ENCODE measurements at places on chromosomes 5 and 9. TPM values are rescaled to one million over a fixed set of nuclear protein-coding genes. Genes with fewer than 3 reads are reported as not detected.

The GZMA gene
- not detected for total RNA-seq

The KIF27 gene
- 2.7 TPM for total RNA-seq

The NTNG2 gene
- total RNA-seq, result not detected

The IFNA2 gene
- total RNA-seq, result not detected

The CTXN3 gene
- total RNA-seq, result not detected

GRCh38 chr9:88994469-88995199 lies 3.4 kb downstream of the S1PR3 start:
- DNase-seq, result no peak

- no peak for DNase-seq
Observed at GRCh38 chr5:109563739-109564138, 126.0 kb upstream of the MAN2A1 start.

DNA sequence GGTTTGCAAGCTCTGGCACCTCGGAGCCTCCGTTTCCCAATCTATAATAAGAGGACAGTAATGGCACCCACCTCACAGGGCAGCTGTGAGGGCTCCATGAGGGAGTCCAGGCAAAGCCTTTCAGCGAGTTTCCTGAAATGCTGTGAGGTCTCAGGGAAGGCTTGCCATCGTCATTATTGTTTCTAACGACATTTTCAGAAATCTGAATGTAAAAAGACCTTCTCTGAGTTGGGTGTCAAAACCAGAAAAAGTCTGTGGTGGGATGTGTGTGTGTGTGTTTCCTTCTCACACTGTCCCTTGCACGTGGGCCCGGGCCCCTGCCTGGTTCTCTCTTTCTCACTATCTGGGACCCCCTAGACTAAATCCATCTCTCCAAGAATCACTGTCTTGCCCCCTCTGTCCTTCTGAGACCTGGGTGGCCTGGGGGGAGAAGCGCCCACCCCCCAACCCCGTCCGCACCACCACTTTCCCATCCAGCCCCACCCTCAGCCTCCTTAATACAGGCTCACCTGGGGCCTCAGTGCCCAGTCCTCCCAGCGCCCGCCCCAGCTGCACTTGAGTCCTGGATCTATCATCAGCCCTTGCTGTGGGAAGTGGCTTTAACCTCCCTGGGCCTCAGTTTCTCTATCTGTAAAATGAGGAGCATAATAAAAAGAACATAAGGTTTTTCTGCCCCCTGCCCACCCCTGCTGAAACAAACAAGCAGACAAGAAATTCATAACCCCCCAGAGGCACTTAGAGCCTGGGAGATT lies 180.3 kb downstream of the C9orf50 start:
- no peak for DNase-seq

DNA sequence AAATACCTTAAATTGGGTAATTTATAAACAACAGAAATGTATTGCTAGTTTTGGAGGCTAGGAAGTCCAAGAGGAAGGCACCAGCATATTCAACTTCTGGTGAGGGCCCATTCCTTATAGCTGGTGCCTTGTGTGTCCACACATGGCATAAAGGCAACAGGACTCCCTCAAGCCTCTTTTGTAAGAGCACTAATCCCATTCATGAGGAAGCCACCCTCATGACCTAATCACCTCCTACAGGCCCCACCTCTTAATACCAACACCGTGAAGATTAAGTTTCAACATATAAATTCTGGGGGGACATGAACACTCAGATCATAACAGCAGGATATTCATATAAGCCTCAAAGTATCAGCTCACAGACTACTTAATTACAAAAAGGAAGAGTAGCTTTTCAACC lies 4.0 kb upstream of the PLAC8L1 start:
- DNase-seq, result no peak

DNA sequence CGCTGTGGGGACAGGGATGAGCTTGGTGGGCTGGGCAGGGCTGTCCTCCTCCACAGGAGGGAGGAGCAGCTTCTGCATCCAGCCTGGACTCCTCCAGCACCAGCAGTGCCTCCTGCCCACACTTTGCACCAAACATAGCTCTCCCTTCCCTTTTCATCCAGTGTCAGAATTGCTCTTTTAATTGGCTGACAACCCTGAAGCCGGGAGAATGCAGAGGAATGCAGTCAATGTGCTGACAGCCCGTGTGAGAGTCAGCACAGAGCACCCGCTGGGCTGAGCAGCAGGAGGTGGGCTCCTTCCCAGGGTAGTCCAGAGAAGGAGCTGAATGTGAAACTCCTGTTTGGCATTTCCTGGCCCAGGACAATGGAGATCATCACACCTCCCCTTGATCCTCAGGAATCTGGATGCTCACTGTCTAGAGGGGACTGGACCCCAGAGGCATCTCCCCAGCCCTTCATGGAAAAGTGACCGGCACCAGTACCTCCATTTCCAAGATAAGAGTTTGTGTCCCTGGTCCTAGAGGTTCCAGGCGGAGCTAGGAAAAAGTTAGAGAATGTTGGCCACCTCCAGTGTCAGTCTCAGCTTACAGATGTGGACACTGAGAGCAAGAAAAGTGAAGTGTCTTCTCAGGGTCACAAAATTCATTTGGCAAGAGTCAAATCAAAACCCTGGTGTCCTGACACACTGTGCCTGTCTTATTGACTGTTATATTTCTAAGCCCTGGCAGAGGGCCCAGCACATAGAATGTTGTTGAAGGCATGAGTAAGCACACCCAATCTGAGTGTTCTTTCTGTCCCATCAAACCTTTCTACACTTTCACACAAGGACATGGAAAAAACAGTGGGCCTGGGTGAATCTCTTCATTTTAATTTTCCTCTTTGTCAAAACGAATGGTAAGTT lies 202.1 kb downstream of the SNX18 start:
- no peak for DNase-seq

GRCh38 chr9:6672118-6672517 lies 26.6 kb upstream of the GLDC start:
- DNase-seq, result no peak

GRCh38 chr9:20441711-20442423 lies 180.4 kb downstream of the MLLT3 start:
- DNase-seq, result no peak

DNA sequence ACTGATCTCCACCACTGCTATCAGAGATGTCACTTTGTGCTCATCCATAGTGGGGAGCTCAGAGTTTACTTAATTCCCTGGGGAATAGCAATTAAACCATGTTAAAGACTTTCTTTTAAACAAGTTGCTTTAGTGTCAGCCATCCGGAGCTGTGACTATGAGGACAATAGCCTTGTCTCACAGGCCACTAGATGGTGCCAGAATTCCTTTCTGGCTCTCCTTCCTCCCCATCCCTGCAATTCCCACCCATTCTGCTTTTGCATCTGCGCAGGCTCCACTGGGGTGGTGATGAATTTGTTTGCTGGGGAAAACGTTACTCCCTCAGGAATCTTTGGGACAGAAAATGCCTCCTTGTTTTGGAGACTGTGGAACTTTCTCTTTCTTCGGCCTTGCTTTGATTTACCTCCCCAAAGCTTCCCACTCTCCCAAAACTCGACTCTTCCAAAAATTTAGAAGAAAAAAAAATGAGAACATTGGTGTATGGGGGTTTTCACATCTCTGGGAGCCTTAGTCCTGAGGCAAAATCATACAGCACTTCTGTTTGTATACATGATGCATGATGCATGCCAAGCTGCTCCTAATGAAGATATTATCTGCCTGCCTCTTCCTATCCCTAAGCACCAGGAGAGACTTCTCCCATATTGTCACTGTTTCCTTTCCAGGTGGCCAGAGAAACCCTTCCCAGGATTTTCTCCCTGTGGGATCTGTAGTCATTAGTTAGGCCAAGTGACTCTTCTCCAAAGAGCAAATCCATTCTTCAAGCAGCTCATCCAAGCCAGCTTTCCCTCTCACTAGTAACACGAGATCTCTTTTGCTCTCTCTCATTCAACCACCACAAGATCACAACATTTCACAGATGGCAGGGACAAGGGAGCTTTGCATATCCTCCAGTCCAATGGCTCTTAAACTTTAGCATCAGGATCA lies 466.1 kb downstream of the TLR4 start:
- peak; percentile 13 for DNase-seq

The C5orf63 gene
- 4.6 TPM for total RNA-seq

GRCh38 chr5:147504535-147504934 lies 5.3 kb downstream of the DPYSL3 start:
- DNase-seq, result no peak

GRCh38 chr5:74501674-74502478 lies 138.7 kb downstream of the ENC1 start:
- DNase-seq, result no peak

- no peak for DNase-seq
Observed at GRCh38 chr5:504326-505154, 19.7 kb downstream of the SLC9A3 start.

DNA sequence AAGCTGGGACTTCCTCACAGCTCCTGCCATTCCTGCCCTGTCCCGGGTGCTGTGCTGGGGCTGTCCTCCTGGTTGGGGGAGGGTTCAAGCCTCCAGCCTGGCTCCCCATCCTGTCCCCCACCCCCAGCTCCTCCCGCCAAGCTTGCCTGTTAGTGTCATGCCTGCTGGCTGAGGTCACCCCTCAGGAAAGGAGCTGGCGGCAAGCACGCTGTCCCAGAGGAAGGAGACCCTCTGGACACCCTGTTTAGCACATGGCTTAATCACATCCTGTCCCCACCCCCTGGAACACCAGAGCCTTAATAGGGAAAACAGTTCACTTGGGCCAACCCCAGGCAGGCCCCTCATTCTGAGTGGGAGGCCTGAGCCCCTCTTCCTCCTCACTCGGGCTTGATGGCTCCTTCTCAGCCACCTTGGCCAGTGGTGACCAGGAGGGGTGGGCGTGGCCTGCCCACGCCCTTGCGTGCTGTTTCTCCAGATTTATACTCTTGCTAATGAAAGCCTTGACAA lies 9.2 kb upstream of the PHYHD1 start:
- no peak for DNase-seq

DNA sequence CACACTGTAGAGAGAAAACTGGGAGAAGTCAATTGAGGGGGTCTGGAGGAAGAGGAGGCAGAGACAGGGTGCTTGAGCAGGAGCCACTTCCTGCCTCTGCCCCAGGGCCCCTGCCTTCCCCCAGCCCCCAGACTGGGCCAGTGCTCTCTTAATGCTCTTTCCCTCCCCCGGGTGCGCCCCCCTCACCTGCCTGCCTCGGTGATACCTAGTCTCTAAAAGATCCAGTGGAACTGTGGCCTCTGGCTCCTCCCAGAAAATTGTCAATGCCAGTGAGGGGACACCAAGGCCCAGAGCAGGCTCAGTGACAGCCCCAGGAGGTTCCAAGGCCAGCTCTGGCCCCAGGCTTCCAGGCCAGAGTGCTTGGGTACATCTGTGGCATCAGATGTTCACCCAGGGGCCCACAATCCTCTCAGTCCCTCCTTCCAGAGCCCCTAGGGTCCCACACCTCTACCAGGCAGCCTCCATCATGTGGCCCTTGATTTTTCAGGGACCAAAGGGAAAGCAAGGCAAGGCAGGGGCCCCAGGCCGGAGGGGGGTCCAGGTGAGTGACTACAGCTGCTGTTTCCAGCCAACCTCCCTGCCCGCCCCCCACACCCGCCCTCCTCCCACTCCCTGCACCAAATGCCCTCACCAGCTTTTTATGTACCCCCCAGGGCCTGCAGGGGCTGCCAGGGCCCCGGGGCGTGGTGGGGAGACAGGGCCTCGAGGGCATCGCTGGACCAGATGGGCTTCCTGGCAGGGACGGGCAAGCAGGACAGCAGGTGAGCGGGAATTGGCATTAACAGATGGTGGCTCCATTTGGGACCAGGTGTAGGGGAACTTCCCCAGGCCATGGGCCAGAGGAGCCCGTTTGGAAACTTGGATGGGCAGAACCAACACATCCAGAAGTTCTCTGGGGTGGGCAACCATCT lies 33.1 kb upstream of the ORM1 start:
- no peak for DNase-seq

DNA sequence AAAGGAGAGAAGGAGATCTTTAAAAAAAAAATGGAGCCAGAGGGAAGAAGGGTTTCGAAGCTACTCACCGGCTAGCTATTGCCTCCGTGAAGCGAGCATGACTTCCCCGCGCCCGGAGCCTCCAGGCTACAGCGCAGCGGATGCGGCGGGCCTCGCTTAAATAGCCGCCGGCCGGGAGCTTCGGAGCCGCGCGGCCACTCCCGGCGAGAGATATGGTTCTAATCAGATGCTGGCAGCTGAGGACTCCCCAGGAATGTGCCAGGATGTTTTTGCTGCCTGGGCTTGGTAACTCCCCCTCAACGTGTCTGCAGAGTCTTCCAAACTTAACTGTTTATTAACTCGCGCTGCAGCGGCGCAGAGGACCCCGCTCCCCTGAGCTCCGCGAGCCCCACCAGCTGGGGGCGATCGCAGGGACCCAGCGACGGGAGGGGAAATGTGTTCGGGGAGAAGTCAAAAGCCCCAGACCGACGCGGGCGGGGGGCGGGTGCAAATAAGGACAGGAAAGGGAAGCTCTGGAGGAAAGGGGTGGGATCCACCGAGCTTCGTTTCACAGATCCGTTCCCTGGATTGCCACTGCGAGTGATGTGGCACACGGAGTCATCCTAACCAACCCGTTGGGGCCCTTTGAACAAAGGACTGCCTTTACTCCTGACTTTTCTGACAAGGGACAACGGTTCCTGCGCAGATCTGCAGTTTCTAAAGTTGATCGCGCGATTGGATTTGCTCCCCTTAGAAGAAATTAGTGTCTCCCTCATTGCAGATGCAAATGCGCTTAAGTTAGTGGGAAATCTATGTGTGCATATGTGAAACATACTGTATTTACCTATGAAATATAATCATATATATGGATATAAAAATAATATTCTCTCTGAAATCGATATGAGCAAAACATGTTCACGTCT lies at the start of gene DAB2:
DAB2 (minus strand) TSS at position 245 of the 902 bp plus-strand sequence. CDS start 30,660 bp downstream, outside the sequence.
- peak; percentile 72 for DNase-seq

The AK8 gene
- total RNA-seq, result 0.14 TPM

- peak; percentile 48 for DNase-seq
Observed at GRCh38 chr9:88076286-88077070, 61.8 kb downstream of the SPATA31C2 start.

The HAVCR1 gene
- 25.8 TPM for total RNA-seq

The ACER2 gene
- total RNA-seq, result 4.1 TPM
